T-helper 1 cell (primary cell): ENCODE measurements at places on chromosomes 4 and X.

DNA sequence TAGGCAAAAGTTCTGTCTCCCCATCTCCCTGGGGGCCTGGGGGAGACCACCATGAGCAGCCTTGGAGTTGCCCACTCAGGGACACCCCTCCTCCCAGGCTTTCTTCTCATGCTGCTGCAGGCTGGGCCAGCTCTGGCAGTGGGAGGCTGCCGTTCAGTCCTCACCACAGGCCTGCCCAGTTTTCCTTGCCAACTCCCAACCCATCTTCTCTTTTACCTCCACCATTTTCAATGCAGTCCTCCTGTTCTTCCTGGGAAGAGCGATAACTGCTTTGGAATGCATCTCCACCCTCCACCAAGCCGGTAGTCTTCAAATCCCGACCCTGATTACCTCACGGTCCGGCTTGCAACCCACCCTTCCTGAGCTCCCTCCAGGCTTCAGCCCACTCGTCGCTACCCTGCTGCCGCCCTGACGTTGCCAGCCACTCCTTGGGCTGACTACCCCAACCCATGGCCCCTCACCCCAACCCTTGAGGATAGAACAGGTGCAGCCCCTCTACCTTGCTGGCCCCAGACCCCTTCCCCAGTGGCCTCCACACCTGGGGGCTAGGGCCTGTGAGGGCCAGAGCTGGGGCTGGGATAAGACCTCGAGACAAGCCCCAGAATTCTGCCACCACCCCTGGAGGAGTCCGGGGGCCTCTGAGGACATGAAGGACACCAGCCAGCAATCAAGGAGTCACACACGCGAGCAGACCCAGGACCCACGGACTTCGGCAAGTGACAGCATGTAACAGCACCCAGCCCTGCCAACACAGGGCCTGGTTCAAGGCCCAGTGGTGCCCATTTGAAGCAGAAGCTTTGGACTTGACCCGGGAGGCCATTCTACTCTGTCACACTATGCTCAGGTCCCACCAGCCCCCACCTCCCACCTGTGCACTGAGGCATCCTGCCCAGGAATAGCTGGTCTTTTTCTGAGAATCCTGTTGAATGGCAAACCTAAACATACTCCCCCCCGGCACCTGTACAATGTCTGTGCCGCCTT, 9.2 kb downstream of the WDR1 start:
- no peak for DNase-seq

GRCh38 chr4:11149612-11150259, 279.0 kb downstream of the HS3ST1 start:
- DNase-seq: no peak

- no peak for DNase-seq
These were observed 290.8 kb downstream of the TENM3 start for GRCh38 chr4:182533964-182534363.

- no peak for DNase-seq
These were observed 65.5 kb upstream of the HGFAC start for GRCh38 chr4:3376266-3376665.

GRCh38 chrX:88865634-88866033, 118.6 kb downstream of the CPXCR1 start:
- DNase-seq: no peak

- DNase-seq: no peak
These were observed 150.3 kb downstream of the NHS start for GRCh38 chrX:17525266-17525665.

DNA sequence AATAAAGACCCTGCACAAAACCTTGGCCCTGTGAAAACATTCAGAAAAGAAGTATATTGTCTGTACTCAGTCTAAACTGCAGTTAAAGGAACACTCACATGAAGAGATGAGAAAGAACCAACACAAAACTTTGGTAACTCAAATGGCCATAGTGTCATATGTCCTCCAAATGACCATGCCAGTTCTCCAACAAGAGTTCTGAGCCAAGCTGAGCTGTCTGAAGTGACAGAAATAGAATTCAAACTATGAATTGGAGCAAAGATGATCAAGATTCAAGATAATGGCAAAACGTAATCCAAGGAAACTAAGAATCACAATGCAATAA, 739.3 kb upstream of the NDST4 start:
- DNase-seq: no peak

GRCh38 chrX:27674491-27674890, 84.3 kb downstream of the DCAF8L2 start:
- no peak for DNase-seq

GRCh38 chr4:8759987-8760386, 111.7 kb downstream of the HMX1 start:
- no peak for DNase-seq
